ENCODE measurements at places on chromosomes 6 and 20. TPM values are rescaled to one million over a fixed set of nuclear protein-coding genes. Genes with fewer than 3 reads are reported as not detected.

CALHM4 gene
- polyA plus RNA-seq = not detected

ASXL1 gene
- polyA plus RNA-seq = 39.1 TPM

CCN6 gene
- polyA plus RNA-seq = 0.08 TPM

POFUT1 gene
- 41.0 TPM for polyA plus RNA-seq

C4B gene
- 16.2 TPM for polyA plus RNA-seq

Measured in fibroblast of lung (primary cell).